ENCODE measurements at places on chromosomes 12 and 14.

DNA sequence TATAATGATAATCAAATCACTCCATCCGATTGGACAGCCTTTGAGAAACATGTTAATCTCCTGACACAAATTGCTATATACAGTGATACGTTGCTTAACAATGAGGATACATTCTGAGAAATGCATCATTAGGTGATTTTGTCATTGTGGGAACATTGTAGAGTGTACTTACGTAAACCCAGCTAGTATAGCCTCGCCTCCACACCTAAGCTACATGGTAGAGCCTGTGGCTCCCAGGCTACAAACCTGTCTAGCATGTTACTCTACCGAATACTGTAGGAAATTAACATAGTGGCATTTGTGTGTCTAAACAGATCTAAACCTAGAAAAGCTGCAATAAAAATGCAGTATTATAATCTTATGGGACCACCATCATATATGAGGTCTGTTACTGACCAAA is 128.6 kb upstream of the PWP1 start:
- DNase-seq, result no peak

GRCh38 chr12:109896188-109896587 is 3.9 kb upstream of the TCHP start:
- DNase-seq, result no peak

DNA sequence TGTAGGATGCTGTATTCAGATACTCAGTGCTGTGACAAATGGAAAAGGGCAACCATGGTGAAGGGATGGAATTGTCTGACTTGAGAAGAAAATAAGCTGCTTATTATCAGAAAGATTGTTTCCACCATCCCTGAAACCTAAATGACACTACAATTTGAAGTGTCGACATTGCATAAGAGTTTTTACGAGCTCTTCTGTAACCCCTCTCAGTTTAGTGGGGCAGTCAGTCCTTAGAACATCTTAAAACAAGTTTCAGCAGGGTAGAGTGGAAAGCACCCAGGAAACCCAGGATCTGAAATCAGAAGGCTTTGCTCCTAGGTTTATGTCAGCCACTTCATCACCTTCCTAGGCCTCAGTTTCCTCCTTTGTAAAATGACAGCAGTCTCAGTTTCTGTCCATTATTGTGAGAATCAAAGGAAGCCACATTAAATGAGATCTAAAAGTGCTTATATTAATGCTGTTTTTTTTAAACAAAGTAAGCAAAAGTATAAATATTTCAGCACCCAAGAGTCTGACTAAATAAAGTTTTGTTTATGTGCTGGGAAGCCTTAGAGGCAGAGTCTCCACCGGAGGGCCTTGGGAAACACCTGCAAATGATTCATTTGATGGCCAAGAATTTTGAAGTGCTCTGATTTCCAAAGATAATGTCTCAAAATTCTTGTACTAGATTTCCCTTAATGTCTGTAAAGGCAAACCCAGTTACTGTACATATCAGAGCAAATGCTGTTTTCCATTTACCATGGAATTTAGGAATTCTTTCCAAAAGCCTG is 1.8 kb downstream of the IFT43 start:
- DNase-seq, result no peak

- no peak for DNase-seq
Measured at GRCh38 chr12:1924996-1925683, 6.7 kb upstream of the CACNA2D4 start.
